ENCODE measurements at places on chromosomes 3 and 15.

- no peak for DNase-seq
Observed at GRCh38 chr3:189921770-189922169, 198.9 kb downstream of the P3H2 start.

DNA sequence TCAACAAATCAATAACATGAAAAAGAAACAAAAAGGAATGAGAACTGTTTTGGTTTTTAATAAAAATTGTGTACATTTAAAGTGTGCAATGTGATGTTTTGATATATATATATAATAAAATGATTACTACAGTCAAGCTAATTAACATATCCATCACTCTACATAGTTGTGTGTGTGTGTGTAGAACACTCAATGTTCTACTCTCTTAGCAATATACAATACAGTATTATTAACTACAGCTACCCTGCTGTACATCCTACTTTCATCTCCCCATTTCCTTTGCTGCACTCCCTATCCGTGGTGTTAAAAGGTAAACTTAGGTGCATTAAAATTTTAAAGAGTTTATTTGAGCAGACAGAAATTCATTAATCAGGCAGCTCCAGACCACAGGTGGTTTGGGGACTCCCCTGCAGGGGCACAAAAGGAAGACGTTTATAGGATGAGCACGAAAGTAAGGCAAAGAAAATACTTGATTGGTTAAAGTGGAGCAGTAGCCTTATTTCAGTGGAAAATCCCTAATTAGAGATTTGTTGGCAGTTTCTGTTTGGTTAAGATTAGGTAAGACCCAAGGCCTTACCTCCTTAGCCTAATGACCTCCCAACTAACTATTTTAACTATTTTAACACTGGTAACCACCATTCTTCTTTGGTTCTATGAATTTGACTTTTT lies 61.8 kb upstream of the SNRK start:
- no peak for DNase-seq

- peak; percentile 6 for DNase-seq
Observed at GRCh38 chr3:51777985-51778384, 1.1 kb downstream of the IQCF6 start.

- peak; percentile 82 for DNase-seq
Observed at GRCh38 chr3:50192689-50193141, 1.3 kb downstream of the GNAT1 start.

GRCh38 chr3:119810018-119810435 lies 28.1 kb downstream of the NR1I2 start:
- no peak for DNase-seq

DNA sequence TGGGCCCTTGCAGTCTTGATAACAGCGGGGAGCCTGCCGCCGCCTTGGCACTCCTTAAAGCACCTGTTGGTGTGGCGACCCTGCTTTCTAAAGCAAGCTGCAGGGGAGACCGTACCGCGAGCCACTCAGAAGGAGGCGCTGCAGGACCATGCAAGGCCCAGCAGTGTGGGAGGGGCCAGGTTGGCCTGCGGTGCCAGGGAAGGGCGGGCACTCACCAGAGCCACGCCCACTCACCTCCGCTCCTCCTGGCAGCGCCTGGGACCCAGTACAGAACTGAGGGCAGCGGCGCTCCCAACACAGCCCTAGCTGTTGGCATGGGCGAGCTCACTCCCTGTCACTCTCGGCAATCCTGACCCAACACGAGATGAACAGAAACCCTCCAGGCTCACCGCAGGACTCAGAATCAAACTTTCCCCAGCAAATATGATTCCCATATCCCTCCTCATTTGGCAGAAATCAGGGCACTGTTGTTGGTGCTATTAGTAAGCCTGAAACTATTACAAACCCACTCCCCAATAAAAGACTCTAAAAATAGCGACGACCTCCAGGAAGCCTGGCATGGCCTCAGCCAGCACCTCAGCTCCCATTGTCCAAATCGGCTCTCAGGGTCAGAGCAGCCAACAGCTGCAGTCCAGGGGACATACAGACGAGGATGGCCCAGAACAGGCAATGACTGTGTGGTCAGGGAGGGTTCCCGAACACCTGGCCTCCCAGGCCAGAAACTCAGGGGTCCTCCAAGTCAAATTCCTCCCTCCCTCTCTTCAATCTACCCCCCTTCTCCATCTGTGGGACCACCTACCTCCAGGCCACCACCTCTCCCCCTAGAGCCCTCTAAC lies 77.2 kb downstream of the TBC1D2B start:
- DNase-seq = peak; percentile 96

GRCh38 chr3:117165601-117166051 lies 456.0 kb downstream of the TUSC7 start:
- DNase-seq = no peak

DNA sequence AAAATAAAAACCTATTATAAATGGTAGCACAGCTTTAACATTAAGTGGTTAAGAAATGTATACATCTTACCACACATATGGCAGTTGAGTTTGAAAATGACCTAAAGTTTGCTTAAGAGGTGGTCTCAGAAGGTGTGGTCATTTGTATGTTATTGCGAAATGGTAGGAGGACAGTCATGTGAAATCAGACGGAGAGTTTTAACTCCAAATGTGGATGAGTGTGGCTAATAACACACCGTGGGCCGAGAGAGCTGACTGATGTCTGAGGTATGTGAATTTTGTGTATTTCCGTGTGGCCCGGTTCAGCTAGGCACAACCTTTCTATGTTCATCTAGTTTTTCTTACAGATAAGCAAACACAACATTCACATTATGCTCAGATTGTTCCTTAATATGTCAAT lies 71.9 kb downstream of the ARNT2 start:
- peak; percentile 47 for DNase-seq

DNA sequence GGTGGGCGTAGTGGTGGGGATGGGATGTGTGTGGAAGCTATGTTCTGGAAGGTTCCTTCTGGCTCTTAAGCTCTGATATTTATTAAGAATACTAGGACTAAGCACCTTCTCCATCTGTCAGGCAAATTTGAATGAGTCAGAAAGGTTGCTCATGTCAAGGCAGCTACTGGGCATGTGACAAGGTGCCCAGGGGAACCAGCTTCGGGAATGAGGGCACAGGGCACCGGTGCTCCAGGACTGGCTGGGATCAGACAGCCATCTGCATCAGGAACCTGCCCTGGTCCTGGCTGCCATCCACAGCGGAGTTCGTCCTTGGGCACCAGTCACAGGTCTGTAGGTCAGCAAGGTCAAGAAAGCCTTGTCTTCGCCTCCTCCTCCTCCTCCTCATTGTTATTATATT lies 32.5 kb downstream of the CA12 start:
- no peak for DNase-seq

- DNase-seq = no peak
Observed at GRCh38 chr15:100103828-100104227, 237.9 kb downstream of the ADAMTS17 start.

DNA sequence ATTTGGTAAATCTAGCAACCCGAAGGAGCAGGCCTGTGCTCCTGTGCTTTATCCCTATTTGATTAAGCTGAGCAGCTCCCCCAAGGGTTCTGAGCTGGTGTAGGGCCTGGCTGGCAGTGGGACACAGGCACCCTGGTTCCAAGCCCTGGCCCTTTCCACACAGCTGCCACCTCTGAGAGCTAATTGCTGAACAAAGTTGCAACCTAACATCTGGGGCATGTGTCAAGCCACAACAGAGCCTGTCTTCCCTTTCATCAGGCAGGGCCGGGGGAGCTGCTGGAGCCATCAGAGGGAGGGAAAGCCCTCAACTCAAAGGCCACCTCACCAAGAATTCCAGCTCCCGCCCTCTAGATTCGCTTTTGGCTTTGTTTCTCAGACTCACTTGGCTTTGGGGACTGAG lies 17.1 kb upstream of the MRPS22 start:
- DNase-seq = no peak

GRCh38 chr3:179881791-179882190 lies 154.9 kb downstream of the PEX5L start:
- DNase-seq = no peak

DNA sequence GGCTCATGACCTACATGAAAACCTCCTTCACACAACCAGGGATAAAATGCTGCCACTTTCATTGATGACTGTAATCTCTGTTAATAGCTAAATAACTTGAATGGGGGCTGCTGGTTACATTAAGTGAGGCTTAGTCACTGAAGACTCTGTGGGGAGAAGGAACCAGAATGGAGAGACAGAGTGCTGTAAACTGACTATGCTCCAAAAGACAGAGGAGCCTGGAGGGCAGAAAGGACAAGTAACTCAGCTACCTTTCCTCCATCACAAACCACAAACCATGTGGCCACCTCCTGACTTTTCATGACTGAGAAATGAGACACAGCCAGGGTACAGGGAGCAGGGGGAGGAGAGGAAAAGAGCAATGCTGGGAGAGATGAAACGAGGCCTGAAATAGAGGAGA lies 97.1 kb upstream of the TRIM42 start:
- DNase-seq = no peak

GRCh38 chr3:111047042-111047441 lies 24.6 kb upstream of the NECTIN3 start:
- DNase-seq = no peak

DNA sequence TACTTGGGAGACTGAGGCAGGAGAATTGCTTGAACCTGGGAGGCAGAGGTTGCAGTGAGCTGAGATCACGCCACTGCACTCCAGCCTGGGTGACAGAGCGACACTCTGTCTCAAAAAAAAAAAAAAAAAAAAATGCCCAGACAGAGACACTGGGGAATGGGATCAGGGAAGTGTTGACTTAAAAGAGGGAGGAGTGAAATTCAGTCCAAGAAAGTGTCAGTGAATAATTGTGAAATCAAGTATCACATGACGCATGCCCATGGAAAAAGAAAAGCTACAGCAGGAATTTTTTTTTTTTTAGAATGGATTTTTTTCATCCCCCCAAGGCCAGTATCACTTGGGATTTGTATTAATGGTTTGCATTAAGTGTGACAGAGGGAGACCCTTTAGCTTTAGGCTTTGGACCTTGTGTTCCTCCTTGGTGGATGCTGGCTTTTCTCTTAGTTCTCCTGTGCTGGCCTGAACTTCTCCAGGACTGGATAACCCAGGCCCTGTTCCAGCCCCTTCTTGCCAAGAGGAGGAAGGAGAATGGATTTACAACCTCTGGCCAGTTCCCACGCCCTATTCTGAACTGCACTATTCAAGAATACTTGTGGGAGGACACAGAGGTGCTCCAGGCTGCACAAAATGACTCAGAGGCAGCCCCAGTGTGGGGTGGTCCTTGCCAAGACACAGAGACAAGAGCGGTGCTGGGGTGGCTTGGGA lies 36.7 kb upstream of the ZNF774 start:
- no peak for DNase-seq

GRCh38 chr3:48456456-48456855 lies 9.9 kb downstream of the ATRIP start:
- DNase-seq = peak; percentile 64

Data from NCI-H526 (cell line).